ENCODE measurements at places on chromosomes 5 and 9.

- no peak for DNase-seq
Measured at GRCh38 chr5:122267185-122267584, 44.9 kb upstream of the SNCAIP start.

GRCh38 chr9:19050637-19051591 is 1.7 kb downstream of the RRAGA start:
- DNase-seq = no peak

GRCh38 chr5:157665467-157666070 is 5.8 kb upstream of the C5orf52 start:
- DNase-seq = no peak

DNA sequence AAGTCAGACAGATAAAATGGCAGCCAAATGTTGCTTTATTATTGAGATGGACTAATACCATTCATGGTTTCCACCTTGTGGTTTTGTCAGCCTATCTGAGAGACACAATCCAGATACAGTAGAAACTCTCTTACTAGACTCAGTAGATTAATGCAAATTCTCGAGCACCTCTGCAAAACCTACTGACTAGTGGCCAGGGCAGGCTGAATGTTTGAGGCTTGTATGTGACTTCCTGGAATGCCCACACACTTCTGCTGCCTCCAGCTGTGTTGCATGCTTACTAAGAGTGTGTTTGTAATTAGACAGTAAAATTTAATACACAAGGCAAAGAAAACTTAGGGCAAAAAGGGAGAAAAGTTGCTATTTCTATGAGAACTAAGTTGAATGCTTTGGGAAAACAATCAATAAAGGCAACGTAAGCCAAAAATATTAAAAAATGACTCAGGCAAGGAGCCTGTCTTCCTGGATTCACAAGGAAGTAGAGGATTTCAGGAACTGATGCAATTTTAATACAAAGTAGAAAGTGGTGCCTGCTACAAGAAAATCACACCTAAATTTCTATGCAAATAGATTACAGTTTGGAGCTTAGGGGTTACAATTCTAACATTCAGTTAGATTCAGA is 30.2 kb upstream of the CCNG1 start:
- DNase-seq = no peak

- no peak for DNase-seq
Measured at GRCh38 chr9:105355781-105356180, 92.1 kb upstream of the FSD1L start.

DNA sequence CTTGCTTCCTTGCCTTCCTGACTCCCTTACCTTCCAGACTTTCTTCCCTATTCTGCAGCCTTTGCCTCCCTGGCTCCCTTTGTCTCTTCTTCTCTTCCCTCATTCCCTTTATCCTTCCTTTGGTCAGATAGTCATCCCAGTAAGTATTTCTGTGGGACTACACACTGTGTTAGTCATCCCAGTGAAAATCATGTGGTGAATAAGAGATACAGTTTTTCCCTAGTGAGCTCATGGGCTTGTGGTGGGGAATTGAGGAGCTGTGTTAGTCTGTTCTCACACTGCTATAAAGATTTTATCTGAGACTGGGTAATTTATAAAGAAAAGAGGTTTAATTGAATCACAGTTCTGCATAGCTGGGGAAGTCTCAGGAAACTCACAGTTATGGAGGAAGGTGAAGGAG is 109.8 kb upstream of the EDIL3 start:
- no peak for DNase-seq

GRCh38 chr5:120479066-120479465 is 15.0 kb downstream of the PRR16 start:
- no peak for DNase-seq

DNA sequence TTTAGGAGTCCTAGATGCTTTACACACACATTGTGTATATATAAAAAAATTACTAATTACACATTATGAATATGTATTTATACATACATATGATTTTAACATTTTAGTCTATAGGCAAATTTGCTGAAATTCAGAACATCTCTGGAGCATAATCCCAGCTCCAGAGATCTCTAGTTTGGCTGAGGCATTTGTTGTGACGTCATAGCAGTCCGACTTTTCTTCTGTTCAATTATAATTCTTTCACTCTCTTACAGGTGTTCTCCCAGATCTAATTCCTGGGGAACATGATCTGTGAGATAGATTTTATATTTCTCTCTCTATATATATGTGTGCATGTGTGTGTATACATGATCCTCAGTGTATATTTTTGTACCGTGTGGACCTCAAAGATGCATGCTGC is 1876.2 kb downstream of the EFNA5 start:
- DNase-seq = no peak

DNA sequence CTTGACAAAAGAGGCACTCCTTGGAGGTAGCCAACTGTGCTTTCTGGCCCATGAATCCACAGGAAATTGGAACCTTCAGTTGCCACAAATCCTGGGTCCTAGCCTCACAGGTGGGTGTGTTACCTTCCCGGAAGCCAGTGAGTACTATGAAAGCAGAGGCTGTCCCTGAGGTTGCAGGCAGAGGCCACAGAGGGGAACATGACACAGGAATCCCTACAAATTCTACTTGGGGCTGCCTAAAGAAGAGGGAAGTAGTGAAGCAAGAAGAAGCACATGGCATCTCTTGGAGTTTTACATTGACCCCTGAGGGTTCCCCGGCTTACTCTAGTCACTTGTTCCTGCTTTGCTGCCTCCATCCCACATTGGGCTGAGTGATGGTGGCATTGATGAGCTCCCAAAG is 2.6 kb downstream of the SLC22A5 start:
- no peak for DNase-seq

DNA sequence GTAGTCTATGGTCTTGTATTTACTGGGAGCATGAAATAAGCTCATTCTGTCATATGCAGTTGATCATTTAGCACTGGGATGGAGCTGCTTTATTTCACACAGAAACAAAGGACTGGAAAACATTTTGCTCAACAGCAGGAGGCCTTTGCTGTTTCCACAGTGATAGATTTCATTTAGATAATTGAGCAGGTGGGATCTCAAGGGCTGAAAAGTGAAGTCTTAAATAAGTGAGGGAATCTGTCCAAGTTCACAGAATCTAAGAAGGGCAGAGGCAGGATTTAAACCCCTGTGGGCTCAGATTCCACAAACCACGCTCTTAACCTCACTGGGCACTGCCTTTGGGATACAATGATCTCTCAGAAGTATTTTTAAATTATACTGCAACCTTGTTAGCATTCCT is 47.8 kb downstream of the PRLR start:
- no peak for DNase-seq

- no peak for DNase-seq
Measured at GRCh38 chr5:34622098-34622400, 34.1 kb upstream of the RAI14 start.

- no peak for DNase-seq
Measured at GRCh38 chr5:112436144-112436543, 17.1 kb upstream of the EPB41L4A start.

DNA sequence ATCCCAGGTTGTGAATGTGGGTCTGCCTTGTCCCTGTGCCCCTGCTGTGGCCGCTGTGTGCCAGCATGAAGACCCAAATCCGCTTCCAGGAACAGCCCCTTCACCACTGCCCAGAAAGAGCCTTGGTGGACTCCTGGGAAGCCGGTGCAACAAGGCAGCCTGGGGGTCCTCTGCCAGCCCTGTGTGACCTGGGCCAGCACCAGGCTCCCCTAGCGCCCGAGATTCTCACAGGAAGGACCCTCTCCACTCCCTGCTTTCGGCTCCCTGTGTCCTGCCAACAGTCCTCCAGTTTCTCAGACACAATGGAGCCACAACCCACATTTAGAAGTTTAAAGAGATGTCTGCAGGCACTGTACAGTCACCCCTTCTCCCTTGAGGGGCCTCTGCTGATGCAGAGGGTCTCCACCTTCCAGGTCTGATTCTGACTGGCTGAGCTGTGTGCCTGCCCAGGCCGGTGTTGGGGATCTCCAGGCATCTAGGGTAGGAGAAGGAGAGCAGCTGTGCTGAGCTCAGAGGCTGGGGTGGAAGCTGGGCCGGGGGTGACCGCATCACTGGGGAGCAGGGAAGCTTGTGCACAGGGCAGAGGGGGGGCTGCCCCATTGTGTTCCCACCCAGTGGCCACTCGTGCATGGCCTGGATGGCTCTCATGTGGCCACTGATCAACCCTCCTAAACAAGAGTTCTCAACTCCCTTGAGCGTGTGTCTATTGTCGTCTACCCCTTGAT is 174.0 kb downstream of the IRX2 start:
- no peak for DNase-seq

GRCh38 chr5:32233220-32233695 is 59.1 kb upstream of the GOLPH3 start:
- no peak for DNase-seq

GRCh38 chr5:922436-923280 is 30.0 kb downstream of the TRIP13 start:
- no peak for DNase-seq

DNA sequence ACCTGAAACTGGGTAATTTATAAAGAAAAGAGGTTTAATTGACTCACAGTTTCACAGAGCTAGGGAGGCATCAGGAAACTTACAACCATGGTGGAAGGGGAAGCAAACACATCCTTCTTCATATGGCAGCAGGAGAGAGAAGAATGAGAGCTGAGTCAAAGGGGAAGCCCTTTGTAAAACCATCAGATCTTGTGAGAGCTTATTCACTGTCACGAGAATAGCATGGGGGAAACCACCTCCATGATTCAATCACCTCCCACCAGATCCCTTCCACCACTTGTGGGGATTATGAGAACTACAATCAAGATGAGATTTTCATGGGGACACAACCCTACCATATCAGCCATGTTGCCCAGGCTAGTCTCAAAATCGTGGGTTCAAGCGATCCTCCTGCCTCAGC is 143.4 kb downstream of the FGF18 start:
- no peak for DNase-seq

DNA sequence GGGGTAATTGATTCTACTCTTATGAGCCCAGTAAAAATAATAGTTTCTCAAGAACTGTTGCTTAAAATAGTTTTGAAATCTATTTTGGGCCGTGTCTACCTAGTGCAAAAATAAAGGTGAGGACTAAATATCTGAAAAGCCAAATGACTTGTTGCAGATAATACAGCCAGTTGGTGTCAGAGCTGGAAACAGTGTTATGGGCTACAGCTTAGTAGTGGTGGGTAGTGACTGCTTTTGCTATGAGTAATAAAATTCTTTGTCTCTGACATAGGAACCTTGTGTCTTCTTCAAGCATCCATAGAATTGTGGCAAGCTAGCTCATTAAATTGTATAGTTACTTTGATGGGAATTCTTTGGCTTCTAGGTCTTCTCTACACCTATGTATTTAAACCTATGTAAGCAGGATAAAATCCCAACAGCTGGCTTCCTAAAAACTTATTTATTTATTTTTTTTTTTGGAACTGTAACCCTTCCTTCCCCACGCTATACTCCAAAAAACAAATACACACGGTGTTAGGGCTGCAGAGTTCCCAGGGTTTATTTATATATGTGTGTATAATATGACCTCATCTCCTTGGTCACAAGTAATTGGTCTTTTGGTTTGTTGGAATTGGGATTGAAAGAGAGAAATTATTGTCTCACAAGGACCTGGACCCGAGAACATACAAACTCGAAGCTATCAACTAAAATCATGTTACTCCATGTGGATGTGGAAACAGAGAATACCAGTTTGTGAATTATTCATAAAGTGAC is 138.0 kb downstream of the NUDT12 start:
- DNase-seq = no peak

DNA sequence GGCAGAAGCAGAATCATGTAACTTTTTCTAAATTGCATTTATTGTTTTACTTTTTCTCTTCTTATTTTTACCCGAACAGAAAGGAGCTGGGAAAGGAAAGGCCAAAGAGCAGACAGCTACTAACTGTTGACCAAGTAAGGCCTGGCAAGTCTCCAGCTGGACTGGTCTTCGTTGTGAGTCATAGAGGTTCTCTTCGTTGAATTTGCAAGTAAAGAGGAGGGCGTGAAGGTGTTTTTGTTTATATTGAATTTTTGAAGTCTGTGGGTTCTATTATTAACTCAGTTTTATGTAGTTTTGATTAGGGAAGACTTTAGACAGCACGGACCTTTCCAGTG is 416.5 kb upstream of the CCNH start:
- DNase-seq = no peak

DNA sequence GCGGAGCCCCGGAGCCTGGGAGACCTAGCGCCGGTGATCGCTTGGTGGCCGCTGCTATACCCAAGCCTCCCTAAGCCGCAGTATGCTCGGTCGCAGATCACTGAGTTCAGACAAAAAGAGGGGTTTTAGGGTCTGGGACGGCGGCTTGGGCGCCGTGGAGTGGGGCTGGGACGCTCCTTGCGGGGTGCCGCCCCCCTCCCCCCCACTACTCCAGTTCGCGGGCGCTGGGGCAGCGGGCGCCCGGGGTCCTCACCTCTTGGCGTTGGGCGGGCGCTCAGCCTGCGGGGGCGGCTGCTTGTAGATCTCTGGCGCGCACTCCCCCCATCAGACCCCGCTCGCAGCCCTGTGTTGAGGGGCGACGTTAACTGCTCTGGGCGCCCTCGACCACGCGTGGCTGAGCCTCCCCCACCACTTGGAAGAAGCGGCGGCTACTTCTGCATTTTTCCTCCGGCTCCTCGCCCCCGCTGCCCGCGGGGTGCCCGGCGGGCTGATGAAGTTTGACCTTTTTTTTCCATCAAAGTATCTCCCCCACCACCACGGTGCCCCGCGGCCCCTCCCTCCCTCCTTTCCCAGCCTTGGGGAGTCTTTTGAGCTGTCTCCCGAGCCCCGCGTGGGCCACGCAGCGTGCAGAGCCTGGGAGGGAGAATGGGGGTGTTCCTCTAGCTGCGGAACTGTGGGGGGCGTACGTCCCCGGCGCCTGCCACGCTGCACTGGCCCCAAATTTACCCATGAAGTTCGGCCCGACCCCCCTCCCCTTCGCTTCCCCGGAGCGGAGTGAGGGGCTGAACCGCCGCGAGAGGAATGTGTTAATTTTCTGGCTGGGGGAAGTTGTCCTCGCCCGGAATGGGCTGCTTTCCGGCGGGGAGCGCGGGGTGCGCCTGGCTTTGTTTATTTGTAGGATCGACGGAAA is 1.2 kb downstream of the CXXC5 start:
- DNase-seq = no peak
